ENCODE measurements at places on chromosomes 7 and 10.

DNA sequence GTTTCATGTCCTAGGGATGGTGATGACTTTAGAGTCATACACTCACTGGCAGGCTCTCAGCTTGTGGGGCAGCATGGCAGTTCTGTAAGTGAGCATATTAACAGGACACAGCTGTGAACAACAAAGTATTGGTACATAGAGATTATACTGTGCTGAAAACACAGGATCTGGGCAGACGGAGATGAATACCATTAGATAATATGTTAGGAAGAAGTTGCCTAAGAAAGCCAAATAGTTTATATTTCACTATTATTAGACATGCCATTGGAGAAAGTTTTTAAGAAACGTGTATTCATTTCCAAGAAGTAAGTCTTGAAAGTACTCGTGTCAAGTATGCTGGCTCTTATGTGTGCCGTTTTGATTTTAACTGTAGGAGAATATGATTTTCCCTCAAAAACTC, 274.5 kb downstream of the INHBA start:
- DNase-seq = no peak

DNA sequence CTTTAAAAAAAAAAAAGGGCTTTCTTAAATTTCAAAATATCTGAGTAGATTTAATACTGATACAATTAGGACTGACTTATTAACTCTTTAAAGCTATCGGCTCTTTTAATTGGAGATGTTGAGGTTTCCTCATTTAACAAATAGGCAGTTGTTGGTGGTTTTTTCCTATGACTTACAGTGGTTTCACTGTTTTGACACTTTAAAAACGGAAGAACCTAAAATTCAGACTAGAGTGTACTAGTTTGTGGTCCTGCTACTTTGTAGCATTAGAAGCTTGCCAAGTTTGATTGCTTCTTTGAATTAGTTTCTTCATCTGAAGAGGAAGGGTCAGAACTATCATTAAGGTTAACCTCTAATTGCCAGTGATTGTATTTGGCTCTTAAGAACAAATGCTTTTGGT, 27.7 kb downstream of the CUL1 start:
- DNase-seq = no peak

- DNase-seq = no peak
Observed at GRCh38 chr7:74637745-74638144, 19.8 kb upstream of the GTF2I start.

GRCh38 chr10:29142516-29143314, 146.2 kb upstream of the LYZL1 start:
- DNase-seq = no peak

DNA sequence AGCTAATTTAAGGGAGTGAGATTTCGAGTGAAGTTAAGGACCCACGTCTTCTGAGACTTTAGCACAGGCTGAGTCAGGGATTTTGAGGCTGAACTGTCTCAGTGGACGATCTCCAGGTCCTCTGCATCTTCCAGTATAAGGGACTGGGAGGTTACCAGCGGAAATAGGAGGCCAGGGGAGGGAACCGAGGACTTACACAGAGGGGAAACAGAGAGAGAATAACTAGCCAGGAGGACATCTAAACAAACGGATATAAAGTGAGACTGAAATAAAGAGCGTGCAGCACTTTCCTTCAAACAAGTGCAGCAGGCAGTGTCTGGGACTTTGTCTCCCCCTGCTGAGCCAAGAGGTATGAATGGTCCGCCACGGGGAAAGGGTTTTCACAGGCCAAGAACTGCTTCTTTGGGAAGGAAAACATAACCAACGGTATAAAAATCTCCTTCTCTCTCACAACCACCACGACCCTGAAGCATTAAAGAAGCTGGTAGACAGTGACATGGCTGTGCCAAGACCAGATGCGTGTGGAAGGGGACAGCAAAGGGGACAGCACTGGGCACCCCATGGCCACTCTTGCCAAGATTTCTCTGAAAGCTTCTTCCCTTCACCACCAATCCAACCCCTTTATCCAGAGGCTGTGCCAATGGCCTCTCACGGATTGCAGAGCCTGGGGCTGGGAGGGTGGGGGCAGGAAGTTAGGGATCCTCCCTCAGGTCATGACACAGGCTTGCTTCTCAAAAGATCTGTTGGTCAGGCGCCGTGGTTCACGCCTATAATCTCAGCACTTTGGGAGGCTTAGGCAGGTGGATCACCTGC, 72.0 kb downstream of the SLC37A3 start:
- peak; percentile 20 for DNase-seq

- no peak for DNase-seq
Observed at GRCh38 chr10:131943021-131943814, 38.5 kb downstream of the BNIP3 start.

GRCh38 chr10:49362596-49363260, 33.2 kb downstream of the DRGX start:
- no peak for DNase-seq

- DNase-seq = no peak
Observed at GRCh38 chr7:30971840-30972563, 8.2 kb downstream of the GHRHR start.

GRCh38 chr7:22447008-22447407, 53.0 kb downstream of the STEAP1B start:
- DNase-seq = no peak

- DNase-seq = no peak
Observed at GRCh38 chr7:27603813-27604212, 58.9 kb downstream of the HIBADH start.

GRCh38 chr7:112765105-112765504, 25.1 kb downstream of the TMEM168 start:
- DNase-seq = no peak

GRCh38 chr7:30162622-30163124, 27.9 kb downstream of the MTURN start:
- no peak for DNase-seq

GRCh38 chr10:22315455-22316285, 518 bp upstream of the COMMD3 start:
- no peak for DNase-seq

- no peak for DNase-seq
Observed at GRCh38 chr10:61735882-61736281, 73.2 kb downstream of the CABCOCO1 start.

- DNase-seq = no peak
Observed at GRCh38 chr7:70392877-70393435, 739.0 kb upstream of the GALNT17 start.

DNA sequence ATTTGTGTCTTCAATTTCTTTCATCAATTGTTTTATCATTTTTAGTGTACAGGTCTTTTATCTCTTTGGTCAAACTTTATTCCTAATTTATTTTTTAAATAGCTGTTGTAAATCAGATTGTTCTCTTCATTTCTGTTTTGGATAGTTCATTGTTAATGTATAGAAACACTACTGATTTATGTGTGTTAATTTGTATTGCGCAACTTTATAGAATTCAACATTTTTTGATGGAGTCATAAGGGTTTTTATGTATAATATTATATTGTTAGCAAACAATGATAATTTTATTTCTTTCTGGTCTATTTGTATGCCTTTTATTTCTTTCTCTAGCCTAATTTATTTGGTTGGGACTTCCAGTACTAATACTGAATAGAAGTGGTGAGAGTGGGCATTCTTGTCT, 181.2 kb downstream of the CCDC7 start:
- DNase-seq = no peak

DNA sequence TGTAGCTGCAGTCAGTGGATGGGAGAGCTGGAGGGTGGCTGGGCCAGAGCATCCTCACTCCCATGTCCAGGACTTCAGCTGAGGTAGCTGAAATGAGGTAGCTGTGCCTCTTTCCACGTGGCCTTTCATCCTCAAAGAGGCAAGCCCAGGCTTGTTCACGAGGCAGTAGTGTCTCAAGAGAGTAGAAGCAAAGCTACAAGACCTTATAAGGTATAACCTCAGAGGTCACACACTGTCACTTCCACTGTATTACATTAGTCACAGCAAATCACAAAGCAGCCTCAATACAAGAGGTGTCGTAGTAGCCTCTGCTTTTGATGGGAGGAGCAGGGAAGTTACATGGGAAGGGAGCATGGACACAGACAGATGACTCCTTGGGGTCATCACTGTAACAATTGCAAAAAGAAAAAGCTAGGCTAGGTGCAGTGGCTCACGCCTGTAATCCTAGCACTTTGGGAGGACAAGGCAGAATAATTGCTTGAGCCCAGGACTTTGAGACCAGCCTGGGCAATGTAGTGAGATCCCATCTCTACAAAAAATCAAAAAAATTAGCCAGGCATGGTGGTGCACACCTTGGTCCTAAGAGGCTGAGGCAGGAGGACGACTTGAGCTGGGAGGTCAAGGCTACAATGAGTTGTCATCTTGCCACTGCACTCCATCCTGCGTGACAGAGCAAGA, 97.5 kb downstream of the SKIDA1 start:
- no peak for DNase-seq

DNA sequence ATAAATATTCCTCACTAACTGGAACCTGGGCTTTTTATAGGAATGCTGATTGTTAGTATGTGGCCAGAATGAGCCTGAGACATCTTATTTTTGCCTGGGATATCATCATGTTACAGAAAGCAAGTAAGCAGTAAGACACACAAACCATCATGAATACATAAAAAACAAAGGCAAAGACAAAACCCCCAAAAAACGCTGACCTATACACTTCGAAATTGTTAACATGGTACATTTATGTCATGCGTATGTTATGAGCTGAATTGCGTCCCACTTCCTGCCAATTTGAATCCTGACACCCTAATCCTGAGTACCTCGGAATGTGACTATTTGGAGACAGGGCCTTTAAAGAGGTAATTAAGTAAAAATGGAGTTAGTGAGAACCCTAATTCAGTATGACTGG, 12.3 kb upstream of the NRF1 start:
- no peak for DNase-seq

DNA sequence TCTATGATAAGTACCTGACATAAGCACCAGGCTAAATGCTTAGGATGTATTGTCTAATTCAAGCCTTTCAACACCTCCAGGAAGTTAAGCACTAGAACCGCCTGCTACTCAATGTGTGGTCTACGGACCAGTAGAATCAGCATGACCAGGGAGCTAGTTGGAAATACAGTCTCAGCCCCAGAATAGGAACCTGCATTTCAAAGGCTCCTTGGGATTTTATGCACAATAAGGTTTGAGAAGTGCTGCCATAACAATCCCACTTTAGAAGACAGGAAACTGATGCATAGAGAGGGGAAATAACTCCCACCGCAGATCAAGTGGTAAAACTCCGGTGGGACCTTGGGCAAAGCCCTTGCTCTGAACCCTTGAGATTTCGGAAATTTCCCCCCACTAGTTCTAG, 8.8 kb upstream of the DUSP5 start:
- no peak for DNase-seq

DNA sequence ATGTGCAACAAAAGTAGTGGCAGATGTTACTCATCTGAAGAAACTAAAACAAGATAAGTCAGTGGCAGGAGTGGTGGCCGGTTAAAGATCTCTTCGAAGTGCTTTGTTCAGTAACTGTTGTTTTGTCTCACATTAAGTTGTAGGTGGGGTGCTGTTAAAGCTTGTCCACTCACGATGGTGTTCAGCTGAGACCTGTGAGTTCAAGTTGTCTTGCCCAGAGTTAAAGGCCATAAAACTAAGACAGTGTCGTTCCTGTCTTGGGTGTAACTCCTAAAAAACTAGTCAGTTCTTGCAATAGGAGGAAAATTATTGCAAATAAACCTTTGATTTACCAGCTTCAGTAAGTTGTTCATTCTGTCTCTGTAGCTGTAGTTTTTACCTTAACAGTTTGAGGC, 857 bp upstream of the FOXP2 start:
- DNase-seq = no peak

- DNase-seq = no peak
Observed at GRCh38 chr7:156034397-156034796, 222.1 kb upstream of the SHH start.

- DNase-seq = no peak
Observed at GRCh38 chr7:19619122-19619521, 89.7 kb downstream of the POLR1F start.

DNA sequence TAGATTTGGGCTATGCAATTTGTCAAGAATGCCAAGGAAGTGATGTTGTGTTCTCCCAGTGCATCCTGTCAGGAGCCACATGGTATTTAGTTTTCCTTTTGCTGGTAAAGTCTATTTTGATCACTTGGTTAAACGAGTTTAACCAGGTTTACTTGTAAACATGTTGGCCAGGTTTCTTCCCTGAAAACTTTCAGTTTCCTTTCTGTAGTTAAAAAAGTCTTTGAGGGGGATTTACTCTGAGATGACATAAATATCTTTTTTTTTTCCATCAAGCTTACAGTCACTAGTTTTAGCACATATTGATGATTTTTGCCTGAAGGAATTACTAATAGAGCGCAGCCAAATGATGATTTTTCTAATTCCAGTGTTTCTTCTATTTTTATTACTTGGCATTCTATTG, 320.5 kb downstream of the PHF14 start:
- DNase-seq = no peak

GRCh38 chr10:67492317-67493019, 203.5 kb downstream of the CTNNA3 start:
- DNase-seq = no peak

DNA sequence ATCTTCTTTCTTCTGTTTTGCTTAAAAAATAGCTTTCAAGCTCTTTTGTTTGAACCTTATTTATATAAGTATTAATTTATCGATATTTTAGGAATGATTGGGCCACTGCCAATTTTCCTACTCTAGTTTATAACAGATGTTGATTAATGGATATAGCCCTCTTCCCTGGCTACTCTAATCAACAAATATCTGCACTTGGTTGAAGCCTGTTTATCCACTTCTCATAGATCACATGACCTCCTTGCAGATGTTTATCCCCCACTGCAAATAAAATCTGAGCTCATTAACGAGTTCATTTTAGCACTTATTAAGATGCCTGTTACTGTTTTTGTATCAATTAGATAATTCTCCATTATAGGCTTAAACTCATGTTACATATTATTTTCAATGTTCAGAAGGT, 715.3 kb downstream of the CNTNAP2 start:
- DNase-seq = no peak

GRCh38 chr10:44814929-44815328, 96.2 kb upstream of the TMEM72 start:
- DNase-seq = no peak
